ENCODE measurements at places on chromosomes 5 and 9. TPM values are rescaled to one million over a fixed set of nuclear protein-coding genes. Genes with fewer than 3 reads are reported as not detected.

The TCF7 gene
- total RNA-seq = 7.0 TPM

- no peak for DNase-seq
These were observed 446.4 kb downstream of the ISL1 start for GRCh38 chr5:51829691-51830090.

The ZNF618 gene
- 9.8 TPM for total RNA-seq

The CLK4 gene
- total RNA-seq = 35.4 TPM

DNA sequence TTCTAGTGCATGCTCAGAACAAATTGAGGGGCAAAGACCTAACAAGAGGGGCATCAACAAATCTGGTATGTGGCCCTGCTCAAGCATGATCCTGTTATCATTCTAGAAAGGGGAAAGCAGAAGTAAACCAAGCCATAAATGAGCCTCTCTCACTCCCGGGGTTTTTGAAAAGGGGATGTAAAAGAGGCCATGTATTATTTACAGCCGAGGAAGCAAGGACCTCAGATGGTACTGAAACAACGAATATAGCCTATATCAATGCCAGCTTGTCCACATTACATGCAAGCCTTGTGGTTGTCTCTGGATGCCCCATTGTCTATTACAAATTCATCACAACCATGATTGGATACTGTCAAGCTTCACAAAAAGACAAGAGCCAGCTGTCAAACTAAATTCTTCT lies 211.3 kb downstream of the DCP2 start:
- DNase-seq = no peak

DNA sequence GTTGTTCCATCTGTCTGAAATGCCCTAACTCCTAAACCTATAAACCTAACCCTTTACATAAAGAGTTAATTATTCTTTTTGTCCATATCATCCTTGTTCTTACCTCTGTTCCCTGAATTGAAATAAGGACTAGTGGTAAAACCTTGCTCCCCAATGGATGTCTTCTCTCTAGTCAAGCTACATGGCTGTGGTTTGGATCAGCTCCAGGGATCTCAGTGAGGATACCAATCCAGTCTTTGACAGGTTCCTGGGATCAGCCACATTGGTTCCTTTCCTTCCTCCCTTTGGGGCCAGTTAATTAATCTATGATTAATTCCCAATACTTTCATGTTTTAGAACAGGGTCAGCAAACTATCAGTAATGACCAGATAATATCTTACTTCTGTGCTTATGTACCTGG lies 151.6 kb downstream of the SIL1 start:
- no peak for DNase-seq

GRCh38 chr5:98314292-98314691 lies 459.2 kb upstream of the RGMB start:
- no peak for DNase-seq

DNA sequence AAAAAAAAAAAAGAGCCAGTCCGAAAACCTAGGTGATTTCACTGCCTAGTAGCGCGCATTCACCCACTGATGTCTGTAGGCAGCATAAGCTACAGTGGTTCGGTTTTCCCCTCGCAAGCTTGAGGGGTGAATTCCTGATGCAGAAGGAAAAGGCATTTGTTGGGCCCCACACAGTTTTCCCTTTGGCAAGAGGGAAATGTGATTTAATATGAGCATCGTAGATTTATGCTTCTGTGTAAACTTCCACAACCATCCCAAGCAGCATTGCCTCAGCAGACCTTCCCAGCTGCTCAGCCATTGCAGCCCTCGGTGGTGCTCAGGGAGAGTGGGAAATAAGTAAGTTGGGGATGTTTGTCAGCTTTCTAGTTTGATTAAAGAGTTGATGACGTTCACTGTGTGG lies 231.5 kb upstream of the PPP1R2B start:
- no peak for DNase-seq

GRCh38 chr9:32918628-32919027 lies 82.8 kb downstream of the APTX start:
- DNase-seq = no peak

DNA sequence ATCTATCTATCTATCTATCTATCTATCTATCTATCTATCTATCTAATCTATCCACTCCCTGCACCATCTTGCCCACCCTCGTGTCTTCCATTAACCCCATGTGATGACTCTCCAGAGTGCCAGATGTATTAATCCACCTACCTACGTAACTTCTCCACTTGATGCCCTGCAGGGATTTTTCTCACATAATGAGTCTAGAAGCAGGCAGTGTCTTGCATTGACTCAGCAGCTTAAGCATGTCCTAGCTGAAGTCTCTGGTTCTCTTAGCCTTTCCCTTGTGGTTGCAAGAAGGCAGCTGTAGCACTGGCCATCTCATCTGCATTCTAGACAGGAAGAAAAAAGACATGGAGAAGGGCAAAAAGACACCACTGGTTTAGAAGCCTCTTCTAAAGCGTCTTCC lies 96.7 kb upstream of the ALDH1B1 start:
- no peak for DNase-seq

The OR1Q1 gene
- total RNA-seq = not detected

The KLF9 gene
- total RNA-seq = 91.0 TPM

The LTC4S gene
- total RNA-seq = 22.6 TPM

The ORM2 gene
- 3.9 TPM for total RNA-seq

- DNase-seq = no peak
These were observed 71.5 kb downstream of the DAP start for GRCh38 chr5:10689391-10690081.

- no peak for DNase-seq
These were observed 149.3 kb upstream of the POU5F2 start for GRCh38 chr5:93890657-93891056.

GRCh38 chr5:157574456-157575380 lies 857 bp downstream of the ADAM19 start:
- DNase-seq = no peak

DNA sequence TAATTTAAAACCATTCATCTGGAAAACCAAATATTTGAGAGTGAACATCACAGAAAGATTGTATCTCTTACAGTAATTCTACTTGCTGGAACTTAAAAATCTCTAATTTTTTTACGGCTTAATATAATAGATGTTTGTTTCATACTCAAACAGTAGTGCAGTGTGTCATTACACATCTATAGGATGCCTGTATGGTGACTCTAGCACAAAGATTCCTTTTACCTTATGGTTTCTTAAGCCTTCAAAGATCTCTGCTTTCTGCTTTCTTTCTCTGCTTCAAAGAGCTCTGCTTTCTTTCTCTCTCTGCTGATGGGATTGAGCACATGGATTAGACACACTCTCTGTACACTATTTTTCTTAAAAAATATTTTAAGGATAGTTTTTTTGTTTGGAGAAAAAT lies 374.0 kb upstream of the CDH9 start:
- DNase-seq = no peak

GRCh38 chr9:70484232-70485130 lies 70.0 kb upstream of the KLF9 start:
- no peak for DNase-seq

The TLE1 gene
- 19.2 TPM for total RNA-seq

- no peak for DNase-seq
These were observed 224.5 kb downstream of the BNC2 start for GRCh38 chr9:16645970-16646369.

GRCh38 chr5:115579747-115580173 lies 22.5 kb downstream of the TICAM2 start:
- no peak for DNase-seq

- no peak for DNase-seq
These were observed 1248.0 kb downstream of the MAT2B start for GRCh38 chr5:164753434-164753833.

DNA sequence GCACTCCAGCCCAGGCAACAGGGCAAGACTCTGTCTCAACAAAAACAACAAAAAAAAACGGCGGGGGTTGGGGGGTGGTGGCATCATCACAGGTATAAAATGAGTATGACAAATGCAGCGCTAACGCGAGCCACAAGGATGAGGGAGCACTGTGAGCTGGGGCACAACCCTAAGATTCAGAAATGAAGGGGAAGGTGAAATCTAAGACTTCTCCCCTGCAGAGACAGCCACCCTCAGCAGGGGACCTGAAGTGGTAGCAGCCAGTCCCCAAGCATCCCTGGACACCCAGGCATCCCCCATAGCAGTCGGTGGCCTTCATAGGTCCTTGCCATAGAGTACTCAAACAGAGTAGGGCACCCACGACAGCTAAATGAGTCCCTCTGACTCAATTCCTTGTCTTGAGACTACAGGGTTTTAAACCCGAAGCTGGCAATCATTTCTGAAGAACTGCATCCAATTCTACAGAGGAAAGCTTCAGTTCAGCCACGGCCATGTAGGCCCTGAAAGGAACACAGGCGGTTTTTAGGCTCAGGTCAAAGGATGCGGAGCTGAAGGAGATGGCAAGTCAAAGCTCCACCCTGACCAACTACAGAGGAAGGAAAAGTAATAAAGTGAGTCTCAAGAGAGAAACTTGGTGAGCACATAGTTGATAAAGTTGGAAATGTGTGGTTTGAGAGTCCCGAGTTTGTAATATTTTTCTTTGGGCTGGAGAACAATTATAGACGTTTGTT lies 50.3 kb downstream of the MYO10 start:
- no peak for DNase-seq

- no peak for DNase-seq
These were observed 173.9 kb downstream of the AOPEP start for GRCh38 chr9:94900222-94901018.

The PCDHAC2 gene
- total RNA-seq = 10.0 TPM

The TUSC1 gene
- 15.0 TPM for total RNA-seq

GRCh38 chr9:92720807-92721535 lies 43.7 kb downstream of the BICD2 start:
- no peak for DNase-seq

DNA sequence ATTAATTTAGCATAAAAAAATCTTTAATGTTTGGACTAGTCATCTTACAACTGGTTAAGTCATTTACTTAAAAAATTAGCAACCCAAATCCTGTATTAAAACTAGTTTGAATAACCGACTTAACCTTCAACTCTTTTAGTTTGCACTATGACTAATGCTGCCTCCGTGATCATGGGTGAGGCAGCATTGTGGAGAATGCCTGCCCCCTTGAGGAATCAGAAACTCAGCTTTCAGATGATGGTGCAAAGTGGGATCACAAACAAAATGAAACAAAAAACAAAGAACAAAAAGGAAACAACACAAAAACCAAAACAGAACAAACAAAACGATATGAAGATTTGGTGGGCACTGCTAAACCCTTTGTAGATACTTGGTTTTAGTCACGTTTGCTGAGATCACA lies 127.0 kb upstream of the PALM2AKAP2 start:
- no peak for DNase-seq

DNA sequence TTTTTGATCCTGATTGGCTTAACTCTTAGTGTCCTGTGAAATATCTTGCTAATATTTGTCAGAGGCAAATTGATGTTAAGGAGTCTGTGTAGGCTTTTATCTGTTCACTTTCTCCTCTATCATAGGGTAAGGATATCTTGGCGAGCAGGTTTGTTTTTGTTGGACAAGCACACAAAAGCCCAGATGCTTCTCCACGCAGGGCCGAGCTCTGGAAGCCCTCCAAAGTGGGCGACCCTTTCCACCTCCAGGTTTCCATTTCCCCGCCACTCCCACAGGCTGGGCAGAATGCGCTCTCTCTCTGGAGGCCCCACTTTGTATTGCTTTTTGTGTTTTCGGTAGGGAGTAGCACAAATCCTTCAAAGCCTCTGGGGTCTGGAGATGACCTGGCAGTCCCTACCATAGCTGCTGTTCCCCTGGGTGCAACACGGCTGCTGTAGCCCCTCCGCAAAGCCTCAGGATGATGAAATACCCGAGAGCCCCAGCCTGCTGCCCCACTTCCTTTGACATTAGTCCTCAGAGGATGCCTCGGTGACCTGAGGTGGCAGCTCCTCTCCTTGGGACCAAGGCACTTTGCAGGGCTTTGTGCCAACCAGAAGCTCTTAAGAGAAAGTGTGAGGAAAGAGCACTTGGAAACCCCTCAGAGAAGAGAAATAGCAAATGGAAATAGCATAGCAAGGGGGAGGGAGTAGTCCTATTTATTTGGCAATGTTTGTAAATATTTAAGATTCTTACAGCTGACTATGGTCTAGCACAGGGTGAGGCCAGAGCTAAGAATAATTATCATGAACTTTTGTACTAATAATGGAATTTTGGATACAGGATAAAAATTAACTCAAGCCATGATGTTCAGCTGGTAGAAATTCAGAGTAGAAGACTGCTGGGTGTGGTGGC lies 122.8 kb downstream of the ARHGEF28 start:
- no peak for DNase-seq

DNA sequence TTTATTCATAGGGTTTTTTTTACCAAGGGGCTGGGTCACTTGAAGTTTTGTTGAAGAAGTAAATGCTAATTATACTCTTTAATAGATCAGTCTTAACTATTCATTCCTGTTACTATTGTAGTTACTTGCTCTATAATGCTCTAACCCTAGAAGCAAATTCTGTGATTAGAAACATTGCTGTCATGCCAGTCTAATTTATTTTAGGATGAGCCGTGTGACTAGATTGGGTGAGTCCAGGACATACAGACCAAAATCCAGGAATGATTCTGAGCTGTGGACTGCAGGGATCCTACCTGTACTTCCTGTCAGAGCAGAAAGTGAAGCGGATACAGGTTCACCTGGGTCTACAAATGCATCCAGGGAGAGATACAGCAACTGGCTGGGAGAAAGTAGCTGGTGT lies 757 bp upstream of the CCDC192 start:
- no peak for DNase-seq

The ASPN gene
- 7.5 TPM for total RNA-seq

- no peak for DNase-seq
These were observed 1155.7 kb upstream of the CDH18 start for GRCh38 chr5:21143686-21144085.

GRCh38 chr9:126956917-126957686 lies 42.5 kb downstream of the RALGPS1 start:
- no peak for DNase-seq

The PFN3 gene
- total RNA-seq = not detected

- DNase-seq = no peak
These were observed 518.1 kb downstream of the ELAVL2 start for GRCh38 chr9:23307731-23308513.

DNA sequence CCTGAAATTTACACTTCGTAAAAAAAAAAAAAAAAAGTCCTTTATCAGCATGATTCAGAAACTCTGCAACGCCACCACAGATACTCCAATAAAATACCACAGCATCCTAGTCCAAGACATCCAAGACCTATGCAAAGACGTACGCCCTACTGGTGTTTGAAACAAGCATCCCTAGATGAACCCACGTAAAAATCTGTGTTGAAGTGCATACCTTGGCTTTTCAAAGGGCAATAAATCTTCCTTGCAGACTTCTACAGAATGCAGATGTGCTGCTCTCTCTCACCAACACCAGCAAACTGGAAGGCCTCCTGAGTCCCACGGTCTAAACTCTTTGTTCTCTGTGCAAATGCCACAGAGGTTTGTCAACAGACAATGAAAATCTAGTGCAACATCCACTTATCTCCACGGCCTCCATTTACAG lies 38.8 kb downstream of the MYO10 start:
- DNase-seq = no peak

The FRRS1L gene
- total RNA-seq = 0.09 TPM

- no peak for DNase-seq
These were observed 4.3 kb downstream of the SPATA31E1 start for GRCh38 chr9:87886933-87887505.

GRCh38 chr9:126947529-126947928 lies 32.9 kb downstream of the RALGPS1 start:
- DNase-seq = no peak

All from upper lobe of right lung (tissue), 1 donor.